ENCODE measurements at places on chromosomes 6 and 20.

DNA sequence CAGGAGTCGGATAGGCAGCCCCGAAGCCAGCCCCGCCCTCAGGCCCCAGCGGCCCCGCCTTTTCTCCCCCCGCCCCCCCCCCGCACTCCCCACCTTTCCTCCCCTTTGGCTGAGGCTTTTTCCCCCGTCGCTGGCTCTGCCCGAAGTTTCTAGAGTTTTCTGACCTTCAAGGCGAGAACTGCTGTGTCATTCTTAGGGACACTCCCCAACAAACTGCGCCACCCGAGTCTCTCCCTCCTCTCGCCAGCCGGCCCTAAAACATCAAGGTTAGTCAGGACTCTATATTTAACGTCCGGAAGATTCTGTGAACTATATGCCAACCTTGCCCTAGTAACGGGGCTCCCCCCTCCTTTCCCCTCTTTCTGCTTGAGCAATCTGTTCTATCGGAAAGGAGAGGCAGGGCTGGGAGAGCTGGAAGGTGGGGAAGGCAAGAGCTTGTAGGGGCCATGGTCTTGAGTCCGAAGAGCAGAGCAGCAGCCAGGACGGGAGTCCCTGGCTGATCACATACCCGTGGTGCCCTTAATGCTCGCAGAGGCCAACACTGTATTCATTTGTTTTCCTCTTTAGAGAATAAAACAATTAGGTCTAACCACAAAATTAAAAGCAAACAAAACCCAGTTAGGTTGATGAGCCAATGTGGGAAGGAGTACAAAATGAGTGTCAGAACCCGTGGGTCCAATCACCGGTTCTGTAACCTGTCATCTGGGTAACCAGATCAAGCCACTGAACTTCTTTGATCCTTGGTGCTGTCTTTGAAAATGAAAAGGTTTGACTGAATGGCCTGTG, 5.3 kb upstream of the HSPA1B start:
- DNase-seq = peak; percentile 37

GRCh38 chr20:1902188-1902587, 7.0 kb downstream of the SIRPA start:
- no peak for DNase-seq

GRCh38 chr20:4026093-4026601, 10.8 kb upstream of the RNF24 start:
- DNase-seq = no peak

DNA sequence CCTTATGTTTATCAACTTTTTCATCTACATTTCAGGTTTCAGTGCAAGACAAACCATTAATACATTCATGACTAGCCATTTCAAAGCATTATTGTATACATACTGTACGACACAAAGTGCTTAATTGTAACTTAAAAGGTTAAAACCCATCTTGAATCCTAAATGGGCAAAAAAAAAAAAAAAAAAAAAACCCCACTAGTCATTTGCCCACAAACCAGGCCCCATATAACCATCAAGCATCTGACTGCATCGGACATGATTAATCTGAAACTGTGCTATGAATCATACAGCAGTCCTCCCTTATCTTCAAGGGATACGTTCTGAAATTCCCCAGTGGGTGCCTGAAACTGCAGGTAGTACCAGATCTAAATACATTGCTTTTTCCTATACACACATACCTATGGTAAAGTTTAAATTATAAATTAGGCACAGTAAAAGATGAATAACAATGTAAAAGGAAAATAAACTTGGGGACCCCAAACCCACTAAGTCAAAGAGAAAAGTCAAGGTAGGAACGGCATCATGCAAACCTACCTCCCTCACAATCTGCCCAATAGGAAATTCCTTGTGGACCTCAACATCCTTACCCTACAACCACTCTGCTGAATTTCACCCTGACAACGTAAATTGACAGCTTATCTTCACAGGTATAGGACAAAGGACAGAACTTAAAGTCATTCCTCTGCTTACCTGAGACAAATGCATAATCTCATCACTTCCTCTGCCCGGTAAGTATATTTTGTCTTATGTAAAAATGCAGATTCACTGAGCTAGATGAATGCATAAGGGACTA, 14.3 kb downstream of the B4GALT5 start:
- no peak for DNase-seq

DNA sequence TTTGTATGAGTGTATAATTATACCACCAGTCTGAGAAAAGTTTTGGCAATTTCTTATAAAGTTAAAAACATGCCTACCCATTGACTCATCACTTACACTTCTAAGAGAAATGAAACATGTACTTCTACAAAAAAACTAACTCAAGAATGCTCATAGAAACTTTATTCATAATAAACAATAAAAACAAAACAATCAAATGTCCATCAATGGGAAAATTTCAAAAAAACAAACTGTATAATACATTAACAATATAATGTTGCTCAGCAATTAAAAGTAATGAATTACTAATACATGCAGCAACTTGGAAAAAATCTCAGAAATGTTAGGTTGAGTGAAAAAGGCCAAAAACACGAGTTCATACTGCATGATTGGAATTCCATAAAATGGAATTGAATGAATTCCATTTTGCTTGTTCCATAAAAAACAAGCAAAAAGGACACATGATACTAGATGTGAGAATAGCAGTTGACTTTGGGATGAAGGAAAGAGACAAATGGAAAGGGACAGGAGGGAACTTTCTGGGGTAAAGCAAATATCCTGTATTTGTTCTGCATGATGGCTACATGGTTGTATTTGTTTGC, 726.6 kb downstream of the RFPL4B start:
- DNase-seq = no peak

- no peak for DNase-seq
Measured at GRCh38 chr20:37907330-37907676, 4.4 kb downstream of the VSTM2L start.

DNA sequence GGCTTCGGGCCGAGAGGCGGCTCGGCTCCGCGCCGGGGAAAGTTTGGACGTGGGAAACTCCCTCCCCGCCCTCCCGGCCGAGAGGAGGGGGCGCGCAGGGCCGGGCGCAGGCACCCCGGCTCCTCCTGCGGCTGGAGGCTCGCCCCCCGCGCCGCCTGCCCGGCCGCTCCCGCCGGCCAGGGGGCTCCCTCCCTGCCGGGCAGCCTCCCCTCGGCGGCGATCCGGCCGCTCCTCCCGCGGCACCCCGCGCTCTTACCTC, 370 bp downstream of the CDH22 start:
- DNase-seq = no peak

- peak; percentile 33 for DNase-seq
Measured at GRCh38 chr6:41278699-41279405, 7.6 kb downstream of the TREM1 start.

GRCh38 chr6:7165002-7165889, 57.5 kb downstream of the RREB1 start:
- DNase-seq = no peak

- no peak for DNase-seq
Measured at GRCh38 chr20:63129376-63129965, 86.5 kb downstream of the YTHDF1 start.

- no peak for DNase-seq
Measured at GRCh38 chr6:137743493-137743892, 123.6 kb upstream of the TNFAIP3 start.

DNA sequence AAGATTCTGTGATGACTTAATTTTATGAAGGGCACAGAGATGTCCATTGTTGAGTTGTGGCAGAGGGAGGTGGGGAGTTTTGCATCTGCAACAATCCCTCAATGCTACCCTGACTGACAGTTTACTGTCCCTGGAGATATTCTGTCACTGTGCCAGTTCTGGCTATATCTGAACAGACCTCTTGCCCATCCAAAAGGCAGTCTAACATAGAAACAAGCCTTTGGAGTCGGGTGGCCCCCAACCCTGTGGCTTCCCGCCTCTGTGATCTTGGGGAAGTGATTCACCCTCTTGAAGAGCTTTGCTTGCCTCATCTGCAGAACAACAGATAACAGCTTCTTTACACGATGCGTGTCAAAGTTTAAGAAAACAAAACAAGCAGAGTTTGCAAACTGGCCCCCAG, 3.8 kb upstream of the E2F1 start:
- peak; percentile 14 for DNase-seq

DNA sequence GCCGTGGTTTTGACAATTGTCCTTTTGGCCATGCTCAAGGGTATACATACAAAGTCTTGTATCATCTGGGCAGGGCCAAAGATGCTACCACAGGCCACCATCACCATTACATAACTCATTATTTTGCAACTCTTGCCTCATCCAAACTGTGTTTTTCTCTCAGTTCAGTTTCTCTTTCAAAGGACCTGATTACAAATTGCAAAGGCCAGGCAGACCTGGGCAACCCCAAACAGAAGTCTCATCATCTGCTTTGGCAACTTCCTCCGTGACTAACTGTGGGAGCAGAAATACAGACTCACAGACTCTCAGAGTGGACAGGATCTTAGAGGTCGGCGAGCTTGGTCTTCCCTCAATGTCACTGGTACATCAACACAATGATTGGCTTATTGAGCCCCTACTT, 117.8 kb upstream of the NEDD9 start:
- DNase-seq = no peak

DNA sequence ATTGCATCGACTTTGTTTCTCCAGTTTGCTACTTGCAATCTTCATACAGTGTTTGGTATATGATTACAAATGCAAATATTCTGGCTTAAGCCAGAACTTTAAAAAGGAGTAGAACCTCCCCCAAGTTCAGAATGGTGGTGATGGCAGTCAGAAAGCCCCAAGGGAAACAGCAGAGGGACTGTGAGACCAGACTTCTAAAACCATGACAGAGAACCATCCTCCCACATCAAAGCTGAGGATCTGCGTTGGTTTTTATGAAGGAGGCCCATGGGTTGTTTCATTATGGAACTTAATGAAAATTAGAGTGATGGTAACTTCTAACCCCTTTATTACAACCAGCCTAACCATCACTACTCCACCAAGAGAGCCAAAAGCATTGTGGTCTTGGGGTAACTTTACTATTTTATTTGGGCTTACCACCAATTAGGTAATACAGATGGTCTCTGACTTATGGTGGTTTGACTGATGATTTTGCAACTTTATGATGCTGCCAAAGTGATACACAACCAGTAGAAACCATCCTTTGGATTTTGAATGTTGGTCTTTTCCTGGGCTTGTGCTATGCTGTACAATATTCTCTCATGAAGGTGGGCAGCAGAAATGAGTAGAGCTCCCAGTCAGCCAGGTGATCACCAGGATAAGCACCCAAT, 10.9 kb upstream of the MRS2 start:
- DNase-seq = no peak

DNA sequence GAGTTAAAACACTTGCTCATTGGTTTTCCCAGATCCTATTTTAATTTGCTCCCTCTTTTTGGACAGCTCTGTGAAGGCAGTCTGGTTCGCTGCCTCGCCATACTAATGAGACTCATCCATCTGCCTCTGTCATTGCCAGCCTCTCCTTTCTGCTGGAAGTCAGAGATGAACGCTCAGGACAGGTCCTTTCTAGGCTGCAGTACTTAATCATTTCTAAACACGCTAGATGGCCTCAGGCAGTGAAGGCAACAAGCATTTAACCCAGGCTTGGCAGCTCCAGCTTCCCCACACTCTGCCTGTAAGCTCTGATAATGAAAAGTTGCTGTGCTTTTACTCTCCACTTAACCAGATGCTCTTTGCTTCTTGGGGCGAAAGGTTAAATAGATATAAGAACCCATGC, 286.7 kb upstream of the POU3F2 start:
- no peak for DNase-seq

GRCh38 chr6:18241208-18242038, 22.9 kb downstream of the DEK start:
- DNase-seq = no peak

GRCh38 chr6:100455230-100456124, 9.2 kb downstream of the SIM1 start:
- DNase-seq = no peak

- DNase-seq = no peak
Measured at GRCh38 chr20:55744896-55745295, 260.4 kb downstream of the CBLN4 start.

- DNase-seq = no peak
Measured at GRCh38 chr6:132669690-132670291, 10.8 kb upstream of the TAAR1 start.

GRCh38 chr6:42222448-42222847, 4.8 kb upstream of the MRPS10 start:
- no peak for DNase-seq

GRCh38 chr20:50089140-50089786, 23.7 kb downstream of the UBE2V1 start:
- DNase-seq = no peak

DNA sequence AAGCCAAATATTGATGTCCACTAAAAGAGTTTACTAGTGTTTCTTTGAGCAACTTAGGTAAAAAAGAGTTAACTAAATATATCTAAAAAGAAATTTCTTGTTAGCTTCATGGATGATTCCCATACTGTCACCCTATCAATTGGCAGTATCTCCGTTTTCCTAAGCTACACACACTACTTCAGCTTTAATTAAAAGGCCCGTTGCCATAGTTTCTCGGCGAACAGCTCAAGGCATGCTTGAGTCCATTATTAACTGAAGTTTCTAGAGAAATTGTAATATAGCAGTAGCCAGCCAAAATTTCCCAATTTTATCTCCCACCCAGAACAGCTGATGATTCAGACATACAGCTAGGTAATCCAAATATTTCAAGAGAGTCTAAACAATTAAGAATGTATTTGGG, 20.0 kb upstream of the BEND6 start:
- DNase-seq = no peak

DNA sequence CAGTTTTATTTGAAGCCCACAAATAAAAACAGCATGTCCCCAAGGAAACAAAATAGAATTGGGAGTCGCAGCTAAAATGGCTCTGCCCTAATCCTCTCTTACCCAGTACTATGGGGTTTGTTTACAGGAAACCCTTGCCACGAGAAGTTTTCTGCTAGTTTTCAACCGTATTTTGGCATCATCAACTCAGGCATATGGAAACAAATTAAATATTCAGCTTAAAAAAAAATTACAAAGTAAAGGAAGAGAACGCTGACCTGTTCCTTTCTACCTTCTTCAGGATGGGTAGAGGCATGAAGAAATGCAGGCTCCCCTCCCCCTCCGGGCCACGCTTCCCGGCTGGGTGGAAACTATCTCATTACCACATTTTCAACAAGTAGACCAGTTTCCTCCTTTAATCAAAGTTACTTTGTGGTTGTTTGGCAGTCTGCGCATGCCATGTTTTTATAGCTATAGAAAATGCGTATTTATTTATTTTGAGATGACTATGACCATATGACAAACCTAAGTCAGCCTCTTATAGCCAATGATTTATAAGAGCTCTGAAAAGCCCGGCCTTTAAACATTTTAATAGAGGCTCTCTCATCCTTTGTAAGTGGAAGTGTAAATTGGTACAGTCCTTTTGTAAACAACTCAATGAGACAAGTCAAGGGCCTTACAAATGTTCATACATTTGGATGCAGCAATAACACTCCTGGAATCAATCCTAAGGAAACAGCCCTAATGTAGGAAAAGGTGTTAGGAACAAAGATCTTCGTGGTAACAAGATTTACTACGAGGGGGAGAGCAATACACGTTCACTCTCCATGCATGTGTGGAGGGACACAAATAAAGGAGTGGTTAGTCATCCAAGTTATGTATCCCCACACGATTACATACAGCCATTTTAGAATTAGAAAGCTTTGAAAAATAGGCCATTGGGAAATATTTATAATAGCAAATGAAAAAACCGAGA, 16.1 kb upstream of the ZNF217 start:
- peak; percentile 36 for DNase-seq

GRCh38 chr6:23690453-23691049, 435.5 kb upstream of the NRSN1 start:
- DNase-seq = no peak
